ENCODE measurements at places on chromosomes 7 and 10. TPM values are rescaled to one million over a fixed set of nuclear protein-coding genes. Genes with fewer than 3 reads are reported as not detected.

Gene HTRA1
- 173 TPM for polyA plus RNA-seq

Gene HOXA9
- 4.4 TPM for polyA plus RNA-seq

Gene SH2D4B
- not detected for polyA plus RNA-seq

Gene CLDN4
- polyA plus RNA-seq = 909 TPM
